ENCODE measurements at places on chromosomes 3 and 15.

- no peak for DNase-seq
Measured at GRCh38 chr15:57421551-57421950, 45.2 kb downstream of the CGNL1 start.

DNA sequence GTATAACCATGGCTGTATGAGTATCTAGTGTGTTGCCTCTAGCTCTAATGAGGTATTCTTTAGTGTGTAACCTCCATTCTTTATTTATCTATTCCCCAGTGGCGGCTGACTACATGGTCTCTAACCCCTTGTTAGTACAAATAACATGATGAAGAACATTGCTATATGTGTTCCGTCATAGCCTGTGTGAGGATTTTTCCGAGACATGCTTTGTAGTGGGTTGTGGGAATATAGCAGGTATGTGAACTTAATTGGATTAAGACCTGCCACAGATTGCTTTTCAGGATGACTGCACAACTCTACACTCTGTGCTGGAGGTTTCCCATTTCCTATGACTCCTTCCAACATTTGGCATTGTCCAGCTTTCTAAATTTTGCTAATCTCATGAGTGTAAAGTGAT lies 563.4 kb downstream of the ROBO1 start:
- no peak for DNase-seq

- DNase-seq: no peak
Measured at GRCh38 chr15:67090297-67091070, 25.1 kb downstream of the SMAD3 start.

GRCh38 chr3:44506961-44507360 lies 29.5 kb upstream of the ZNF445 start:
- DNase-seq: no peak

- no peak for DNase-seq
Measured at GRCh38 chr3:39286771-39287170, 6.9 kb upstream of the CX3CR1 start.

- DNase-seq: no peak
Measured at GRCh38 chr3:134933997-134934396, 138.9 kb downstream of the EPHB1 start.

DNA sequence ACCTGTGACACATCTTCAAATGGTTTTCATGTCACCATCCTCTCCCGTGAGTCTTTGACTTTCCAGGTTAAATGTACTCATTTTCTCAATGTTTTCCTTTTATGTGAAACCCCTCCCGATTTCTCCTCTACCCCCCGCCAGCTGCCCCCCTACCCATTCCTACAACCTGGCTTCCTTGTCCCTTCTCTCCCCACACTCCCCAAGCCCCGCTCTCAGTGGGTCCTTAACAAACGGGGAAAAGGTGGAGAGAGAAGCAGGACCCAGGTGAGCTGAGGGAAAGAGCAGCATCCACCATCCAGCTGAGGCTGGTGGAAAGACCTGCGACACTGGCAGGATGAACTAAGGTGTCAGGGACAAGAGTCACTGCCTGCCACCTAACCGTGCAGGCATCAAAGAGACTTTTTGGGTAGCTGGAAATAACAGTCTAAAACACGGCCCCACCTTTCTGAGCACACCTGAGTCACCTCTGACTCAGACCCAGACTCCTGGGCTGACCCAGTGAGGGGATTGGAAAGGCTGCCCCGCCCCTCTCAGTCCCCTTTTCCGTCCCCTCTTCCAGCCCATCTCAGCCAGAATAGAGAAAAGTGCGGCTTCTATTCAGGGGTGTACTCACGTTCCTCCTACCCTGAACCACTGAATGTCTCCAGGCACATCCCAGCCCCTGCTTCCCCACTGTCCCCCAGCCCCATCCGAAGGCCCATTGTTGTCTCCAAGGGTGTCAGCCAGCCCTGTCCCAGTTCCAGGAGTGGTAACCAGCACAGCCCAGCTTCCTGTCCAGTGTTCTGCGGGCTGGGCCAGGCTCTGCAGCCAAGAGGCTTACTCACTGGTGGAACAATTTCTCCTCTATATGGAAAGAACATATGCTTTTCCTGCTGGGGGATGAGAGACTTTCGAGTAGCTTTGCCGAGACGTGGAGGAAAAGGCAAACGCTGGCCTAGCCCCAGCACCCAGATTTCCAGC lies 20.4 kb downstream of the ISG20 start:
- no peak for DNase-seq

DNA sequence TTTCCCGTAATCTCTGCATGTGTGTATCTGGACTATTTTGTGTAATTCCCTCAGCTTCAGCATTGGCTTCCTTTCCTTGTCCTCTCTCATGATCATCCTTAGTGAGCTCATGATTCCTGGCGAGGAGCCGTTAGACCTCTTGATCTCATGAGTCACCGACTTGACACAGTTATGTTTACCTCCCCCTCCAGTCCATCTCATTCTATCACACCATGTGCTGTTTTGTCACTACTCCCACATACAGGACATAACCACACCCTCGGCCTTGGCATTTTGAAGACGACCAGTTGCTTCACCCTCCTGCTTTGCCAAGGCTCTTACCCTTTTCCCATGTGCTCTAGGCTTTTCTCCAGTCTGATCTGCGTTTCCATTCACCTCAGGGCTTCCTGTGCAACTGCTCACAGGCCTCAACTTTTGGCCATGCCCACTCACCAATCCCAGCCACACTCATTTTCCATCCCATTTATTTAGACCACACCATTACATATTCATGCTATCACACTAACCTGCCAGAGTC lies 41.5 kb downstream of the CP start:
- peak; percentile 92 for DNase-seq
